PC-9 (cell line): ENCODE measurements at places on chromosomes 11 and 22.

DNA sequence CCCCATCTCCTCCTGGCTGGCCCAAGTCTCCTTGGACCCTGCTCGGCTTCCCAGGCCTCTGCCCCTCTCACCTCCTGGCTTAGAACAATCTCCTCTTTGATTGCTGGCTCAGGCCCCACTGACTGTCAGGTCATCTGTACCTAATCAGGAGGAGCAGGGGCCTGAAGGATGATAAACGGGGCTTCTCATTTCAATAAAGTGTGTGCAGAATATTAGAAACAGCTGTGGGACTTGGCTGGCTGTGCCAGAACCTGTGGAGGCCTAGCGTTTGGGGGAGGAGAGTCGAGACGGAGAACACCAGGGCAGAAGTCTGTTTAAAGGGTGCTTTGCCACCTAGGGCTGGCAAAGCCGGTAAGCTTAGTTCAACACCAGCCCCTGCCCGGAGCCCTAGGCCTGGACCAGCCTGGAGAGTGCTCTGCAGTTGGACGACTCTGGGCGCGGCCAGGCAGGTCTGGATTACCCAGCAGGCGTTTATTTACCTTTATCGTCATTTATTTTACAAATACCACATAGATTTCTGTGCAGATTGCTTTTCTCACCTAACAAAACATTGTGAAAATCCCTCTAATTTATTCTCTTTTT lies 10.1 kb upstream of the VSIG10L2 start:
- DNase-seq: no peak

GRCh38 chr11:10377183-10377582 lies 72.3 kb downstream of the ADM start:
- DNase-seq: no peak

- peak; percentile 21 for DNase-seq
Observed at GRCh38 chr22:46777609-46777970, 15.1 kb downstream of the TBC1D22A start.

DNA sequence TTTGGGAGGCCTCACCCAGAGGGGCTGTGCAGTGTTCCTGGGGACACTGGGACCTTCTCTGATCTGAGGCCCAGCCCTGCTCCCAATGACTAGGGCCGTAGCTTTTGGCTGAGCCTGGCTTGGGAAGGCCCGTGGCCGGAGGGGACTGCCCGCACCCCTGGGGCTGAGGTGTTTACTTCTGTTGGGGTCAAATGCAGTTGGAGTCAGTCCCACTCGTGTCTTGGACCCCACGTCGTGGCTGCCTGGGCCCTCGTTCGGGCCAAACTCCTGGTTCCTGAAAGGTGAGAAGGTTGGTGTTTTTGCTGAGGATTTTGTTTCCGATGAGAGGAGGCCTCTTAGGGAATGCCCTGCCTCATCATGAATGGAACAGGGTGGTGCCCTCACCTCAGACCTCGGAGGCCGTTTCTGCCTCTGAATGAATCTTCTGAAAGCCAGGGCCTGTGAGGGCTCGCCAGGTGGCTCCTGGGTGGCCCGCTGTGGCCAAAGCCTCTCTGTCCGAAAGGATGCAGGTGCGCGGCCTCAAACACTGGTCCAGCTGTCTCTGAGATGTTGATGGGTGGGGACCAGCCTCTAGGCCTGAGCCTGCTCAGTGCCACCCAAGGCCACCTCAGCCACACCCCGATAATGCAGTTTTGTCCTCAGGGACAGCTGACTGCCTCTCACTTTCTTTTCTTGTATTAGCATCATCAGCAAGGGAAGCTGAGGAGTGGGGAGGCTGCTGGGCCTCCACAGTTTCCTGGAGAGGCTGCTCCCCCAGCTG lies 40.3 kb upstream of the A4GALT start:
- DNase-seq: no peak

DNA sequence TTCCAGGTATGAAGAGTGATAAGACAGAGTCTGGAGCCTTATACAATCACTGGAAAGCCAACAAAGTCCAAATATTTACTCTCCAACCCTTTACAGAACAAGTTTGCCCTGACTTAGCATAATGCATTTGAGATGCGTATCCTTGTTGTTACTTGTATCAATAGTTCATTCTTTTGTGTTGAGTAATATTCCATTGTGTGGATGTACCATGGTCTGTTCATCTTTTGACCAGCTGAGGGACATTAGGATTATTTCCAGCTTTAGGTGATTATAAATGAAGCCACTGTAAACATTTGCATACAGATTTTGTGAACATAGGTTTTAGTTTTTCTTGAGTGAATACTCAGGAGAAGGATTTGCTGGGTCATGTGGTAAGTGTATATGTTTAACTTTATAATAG lies 9.7 kb downstream of the SDHAF2 start:
- no peak for DNase-seq

DNA sequence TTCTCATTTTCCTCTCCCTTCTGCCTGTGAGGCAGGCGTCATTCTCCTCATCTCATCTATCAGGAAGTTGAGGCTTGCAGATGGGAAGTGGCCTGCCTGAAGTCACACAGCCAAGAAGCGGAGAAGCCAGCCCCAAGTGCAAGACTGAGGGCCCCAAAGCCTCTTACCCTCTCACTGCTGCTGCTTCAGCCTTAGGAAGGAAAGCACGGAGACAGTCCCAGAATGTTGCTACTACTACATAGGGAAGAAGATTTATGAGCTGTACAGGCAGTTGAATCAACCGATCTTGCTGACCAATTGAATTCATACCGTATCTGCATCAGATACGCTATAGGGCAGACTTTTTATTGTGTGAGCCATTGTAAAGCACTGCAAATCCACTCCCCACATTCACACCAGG lies 89.0 kb downstream of the CWC15 start:
- no peak for DNase-seq

DNA sequence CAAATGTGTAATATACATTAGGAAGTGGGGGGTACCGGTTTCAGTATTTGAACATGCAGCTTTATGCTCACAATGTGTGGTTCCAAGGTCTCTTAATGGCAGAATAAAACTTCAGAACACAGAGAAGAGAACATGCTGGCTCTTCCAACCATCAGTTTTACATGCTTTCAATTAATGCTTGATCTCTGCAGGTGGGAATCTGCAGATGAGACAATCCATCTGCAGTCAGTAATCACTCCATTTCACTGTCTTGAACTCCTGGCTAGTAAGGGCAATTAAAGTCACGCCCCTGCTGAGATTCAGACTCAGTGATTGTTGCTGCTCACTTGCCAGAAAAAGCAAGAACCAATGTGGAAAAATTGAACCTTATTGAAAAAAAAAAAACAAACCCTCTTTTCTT lies 945.7 kb downstream of the DLG2 start:
- no peak for DNase-seq

- DNase-seq: no peak
Observed at GRCh38 chr22:24033731-24034130, 22.6 kb downstream of the CABIN1 start.

DNA sequence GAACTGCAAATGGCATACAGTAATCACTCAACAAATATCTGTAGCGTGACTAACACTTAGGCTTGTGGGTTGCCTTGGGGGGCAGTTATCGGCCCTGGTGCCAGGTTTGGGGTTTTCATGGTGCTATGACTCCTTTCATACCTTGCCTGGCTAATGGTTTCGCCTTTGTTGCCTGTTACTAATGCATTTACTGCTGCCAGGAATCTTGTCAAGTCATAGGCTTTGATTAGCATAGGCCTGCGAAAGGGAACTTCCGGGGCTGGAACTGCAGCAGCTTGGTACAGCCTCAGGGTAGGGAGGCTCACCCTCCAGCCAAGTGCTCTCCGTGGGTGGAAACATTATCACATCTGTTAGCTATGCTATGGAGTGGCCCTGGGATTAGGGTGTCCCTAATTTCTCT lies 13.2 kb downstream of the SLC25A18 start:
- DNase-seq: peak; percentile 94
